ENCODE measurements at places on chromosomes 2 and 18.

GRCh38 chr2:101622210-101623030 is 75.1 kb upstream of the MAP4K4 start:
- no peak for DNase-seq

DNA sequence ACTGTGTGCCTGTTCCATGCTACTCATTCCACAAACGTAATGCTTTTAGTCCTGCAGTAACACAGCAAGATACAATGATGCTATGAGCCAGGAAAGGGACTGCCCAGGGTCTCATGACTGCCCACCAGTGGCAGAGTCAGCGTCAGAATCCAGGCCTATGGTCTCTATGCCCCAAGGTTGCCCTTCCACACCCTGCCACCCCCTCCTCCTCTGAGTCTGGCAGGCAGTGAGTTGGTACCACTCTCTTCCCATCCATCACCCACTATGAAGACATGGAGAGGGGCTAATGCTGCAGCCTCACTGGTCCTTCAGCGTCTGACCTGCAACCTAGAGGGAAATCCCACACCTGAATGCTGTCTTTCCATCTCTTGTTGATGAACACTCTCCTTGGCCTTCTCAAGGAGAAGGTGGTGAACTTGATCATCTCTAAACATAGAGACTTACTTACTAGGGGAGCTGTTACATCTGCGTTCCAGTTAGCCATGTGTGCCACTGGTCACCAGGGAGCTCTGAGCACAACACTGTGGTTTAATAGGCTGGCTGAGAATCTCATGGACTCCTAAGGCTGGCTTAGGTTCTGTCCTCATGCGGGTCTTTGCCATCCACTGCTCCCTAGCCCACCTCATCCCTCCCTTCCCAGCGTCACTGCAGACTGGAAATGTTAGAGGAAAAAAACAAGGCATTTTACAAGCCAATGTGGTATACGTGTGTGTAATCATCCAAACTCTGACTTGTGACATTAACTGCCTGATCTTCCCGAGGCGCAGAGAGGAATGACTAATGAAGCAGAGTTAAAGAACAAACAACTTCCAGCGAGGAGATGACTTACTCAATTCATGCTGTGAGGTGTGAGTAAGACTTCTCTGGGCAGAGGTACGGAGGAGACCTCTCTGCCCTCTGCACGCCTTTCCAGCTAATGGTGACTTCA is 28.8 kb downstream of the STEAP3 start:
- peak; percentile 91 for DNase-seq

DNA sequence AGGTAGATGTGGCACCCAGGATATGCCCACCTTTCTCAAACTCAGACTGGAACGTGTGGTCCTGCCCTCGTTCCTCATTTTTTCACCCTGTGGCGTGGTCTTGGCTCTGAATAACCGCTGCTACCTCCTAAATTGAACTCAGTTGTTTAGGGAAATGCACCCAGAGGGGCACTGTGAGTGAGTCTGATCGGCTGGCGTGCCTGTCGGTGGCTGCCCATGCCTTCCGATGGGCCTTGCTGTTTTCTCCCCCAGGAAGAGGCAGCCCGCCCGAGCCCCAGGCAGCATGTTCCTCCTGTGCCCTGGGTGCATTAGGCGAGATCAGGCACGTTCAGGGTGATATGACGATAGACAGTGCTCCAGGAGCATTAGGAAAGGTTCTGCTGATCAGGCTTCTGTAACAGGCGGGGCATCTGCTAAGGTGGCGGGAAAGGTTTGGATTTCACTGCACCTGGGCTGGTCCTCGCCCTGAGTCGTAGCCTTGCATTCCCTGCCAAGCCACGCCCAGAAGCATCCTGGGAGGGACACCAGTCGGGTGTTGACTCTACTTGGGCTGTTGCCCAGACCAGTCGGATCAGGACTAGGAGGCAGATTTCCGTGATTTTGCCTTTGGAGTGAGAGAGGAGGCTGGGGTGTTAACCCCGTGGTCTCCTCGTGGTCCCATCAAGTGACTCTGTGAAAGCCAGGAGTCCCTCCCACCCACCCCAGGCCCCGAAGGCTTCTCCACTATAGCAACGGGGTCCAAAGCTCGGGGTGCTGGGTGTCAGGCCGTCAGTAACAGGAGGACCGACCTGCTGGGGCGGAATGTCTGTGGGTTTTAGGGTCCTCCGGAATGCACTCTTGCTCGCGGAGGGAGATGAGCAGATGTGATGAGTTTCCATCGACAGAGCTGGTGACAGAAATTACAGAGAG is 75.1 kb downstream of the SH3BP4 start:
- no peak for DNase-seq

DNA sequence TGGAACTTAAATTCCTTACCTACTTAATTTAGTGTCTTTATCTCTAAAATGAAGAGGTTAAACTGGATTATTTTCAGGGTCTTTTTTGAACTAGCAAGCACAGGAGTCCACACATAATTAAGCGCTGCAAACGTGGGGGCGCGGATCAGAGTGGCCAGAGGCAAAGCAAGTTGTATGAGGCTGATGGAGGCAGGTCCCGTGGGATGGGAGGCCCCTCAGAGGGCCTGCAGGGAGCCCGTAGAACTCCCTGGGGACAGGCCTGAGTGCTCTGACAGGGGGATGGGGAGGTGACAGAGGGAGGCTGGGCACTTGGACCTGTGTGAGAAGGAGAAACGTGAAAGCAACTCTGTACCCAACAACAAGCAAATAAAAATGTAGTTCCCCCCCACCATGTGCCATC is 177.8 kb downstream of the ACKR3 start:
- DNase-seq: no peak

DNA sequence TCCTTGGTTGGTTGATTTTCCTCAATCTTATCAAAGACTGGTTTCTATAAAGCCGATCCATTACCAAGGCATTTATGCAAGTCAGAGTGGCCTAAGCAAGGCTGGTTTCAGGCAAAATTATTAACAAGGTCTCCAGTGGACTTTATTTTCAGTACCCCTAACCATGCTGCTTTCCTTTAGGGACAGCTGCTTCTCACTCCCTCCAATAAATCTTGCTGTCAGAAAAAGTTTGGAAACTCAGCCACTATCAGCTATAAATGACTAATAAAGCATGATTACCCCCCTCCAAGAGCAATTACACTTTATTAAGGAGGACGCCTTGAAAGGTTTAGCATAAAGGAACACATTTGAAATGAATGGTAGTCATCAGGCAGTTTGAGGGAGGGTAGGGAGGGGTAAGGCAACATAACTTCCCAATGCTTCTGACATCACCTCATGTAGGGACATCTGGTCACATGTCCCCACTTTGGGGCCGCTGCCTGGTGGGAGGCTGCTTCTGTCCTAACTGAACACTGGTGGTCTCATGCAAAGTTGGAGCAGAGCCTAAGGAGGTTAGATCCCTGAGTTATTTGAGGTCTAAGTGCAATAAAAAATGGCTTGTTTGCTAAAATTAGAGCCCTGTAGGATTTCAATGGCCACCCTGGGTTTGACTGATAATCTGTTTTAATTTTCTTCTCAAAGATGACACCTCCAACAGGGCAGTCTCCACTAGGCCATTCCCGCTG is 58.0 kb upstream of the TMEM178A start:
- DNase-seq: no peak

DNA sequence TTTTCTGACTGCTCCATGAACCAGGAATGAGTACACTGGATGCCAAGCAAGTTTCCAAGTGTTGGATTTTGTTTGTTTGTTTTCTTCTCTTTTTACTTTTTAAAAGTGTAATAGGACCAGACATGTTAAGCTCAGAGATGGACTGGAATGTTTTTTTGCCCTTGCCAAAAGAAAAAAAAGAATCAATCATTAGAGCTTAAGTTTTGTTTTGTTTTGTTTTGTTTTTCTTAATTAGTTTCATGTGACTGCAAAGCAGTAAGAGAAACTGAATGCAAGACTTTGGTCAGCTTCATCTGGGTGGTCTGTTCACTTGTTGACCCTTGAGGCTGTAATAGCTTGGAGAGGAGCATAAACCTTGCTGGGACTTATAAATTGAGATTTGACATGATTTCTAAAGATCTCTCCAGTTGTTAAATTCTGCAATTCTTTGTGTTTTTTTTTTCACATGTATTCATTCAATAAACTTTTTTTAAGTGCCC is 42.4 kb upstream of the SLC1A4 start:
- DNase-seq: no peak

GRCh38 chr2:195741191-195741590 is 84.2 kb downstream of the SLC39A10 start:
- DNase-seq: no peak

GRCh38 chr18:63799189-63799588 is 24.0 kb downstream of the SERPINB7 start:
- no peak for DNase-seq

DNA sequence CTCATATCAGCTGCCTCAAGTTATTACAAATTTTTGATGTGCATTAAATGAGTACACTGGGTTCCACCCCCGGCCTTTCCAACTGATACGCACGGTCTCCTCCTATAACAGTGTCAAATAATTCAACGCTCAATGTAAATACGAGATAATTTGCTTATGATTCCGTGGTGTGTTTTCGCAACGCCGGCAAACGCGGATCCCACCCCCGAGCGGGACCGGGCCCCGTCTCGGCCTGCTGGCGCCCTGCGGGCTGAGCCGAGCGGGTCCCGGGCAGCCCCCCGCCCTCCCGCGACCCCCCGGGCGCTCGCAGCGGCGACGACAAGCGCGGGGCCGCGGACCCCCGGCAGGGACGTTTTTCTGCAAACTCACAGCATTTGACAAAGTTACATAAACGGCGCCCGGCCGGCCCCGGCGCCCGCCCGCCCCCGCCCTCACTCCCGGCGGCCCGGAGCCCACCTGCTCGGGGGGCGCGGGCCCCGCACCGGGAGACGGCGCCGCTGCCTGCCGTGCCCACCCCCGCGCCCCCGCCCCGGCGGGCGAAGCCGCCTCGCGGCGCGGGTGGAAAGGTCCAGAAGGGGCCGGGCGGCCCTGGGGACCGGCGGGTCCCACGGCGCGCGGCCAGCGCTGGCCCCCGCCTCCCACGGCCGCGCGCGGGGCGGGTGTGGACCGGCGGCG is 762 bp downstream of the HDAC4 start:
- no peak for DNase-seq

GRCh38 chr2:19868224-19868623 is 33.6 kb downstream of the TTC32 start:
- DNase-seq: no peak

DNA sequence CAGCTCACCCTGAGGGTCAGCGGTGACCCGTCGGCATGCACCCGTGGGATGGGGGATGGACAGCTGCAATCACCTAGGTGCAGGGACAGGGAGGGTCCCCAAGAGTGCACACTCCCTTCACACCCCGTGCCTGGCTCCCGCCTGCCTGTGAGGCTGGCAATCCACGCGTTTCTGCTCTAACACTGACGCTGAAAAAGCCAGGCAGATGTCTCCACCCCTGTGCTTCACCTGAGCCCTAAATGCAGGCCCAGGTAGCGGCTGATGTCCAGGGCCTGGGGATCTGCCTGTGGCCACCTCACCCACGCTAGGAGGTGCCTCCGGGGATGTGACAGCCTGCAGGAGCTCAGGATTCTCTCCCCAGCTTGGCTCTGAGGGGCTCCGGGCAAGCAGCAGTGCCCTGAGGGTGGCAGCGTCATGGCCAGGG is 212.0 kb upstream of the SALL3 start:
- no peak for DNase-seq

GRCh38 chr2:124211461-124211860 is 186.4 kb downstream of the CNTNAP5 start:
- no peak for DNase-seq

DNA sequence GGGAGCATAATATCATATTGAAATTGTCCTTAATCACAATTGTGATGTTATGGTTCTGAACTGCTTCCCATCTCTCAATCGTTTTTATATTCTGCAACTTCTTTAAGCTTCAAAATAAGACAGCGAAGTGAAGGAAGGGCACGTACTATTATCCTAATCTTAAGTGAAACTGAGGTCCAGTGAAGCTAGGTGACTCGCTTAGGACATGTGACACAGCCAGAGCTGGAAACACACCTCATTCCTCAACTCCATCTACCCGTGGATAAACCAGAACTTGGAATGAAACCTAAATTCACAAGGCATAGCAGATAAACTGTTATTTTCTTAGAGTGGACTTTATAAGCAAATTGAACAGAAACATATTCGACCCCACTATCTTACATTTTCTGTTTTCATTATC is 191.2 kb upstream of the PXDN start:
- DNase-seq: no peak

DNA sequence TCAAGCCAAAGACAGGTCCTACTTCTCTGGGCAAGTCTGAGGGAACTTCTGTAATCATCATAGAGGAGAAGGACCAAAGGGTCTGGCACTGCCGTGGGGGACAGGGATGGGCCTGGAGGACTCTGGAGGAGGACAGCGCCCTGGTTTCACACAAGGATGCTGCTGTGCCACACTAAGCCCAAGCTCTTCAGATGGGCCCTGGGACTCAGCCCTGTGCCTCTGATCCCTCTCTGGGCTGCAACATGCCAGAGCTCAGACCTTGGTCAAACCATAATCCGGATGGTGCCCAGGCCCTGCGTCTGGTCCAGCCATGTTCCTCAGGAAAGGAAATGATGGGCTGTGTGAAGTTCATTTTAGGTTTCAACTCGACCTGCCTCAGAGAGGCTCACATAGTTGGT is 222.0 kb upstream of the COPS8 start:
- no peak for DNase-seq

DNA sequence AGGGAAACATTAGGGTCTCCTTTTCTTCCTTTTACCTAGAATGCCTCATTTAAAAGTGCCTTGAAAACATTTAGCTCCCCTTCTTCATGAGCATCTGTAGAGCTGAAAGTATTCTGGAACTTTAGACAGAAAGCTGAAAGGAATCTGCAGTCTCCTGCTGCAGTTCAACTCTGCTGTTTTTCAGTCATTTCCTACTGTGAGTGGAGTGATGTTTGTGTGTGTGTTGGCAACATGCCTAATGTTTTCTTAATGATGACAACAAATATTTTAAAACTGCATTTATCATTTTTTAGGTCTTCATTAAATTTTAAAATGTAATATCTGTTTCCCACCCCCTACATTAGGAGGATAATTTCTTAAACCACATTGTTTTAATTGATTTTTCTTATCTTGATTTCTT is 66.6 kb downstream of the TWSG1 start:
- DNase-seq: no peak

GRCh38 chr2:214107726-214108125 is 303.1 kb upstream of the VWC2L start:
- DNase-seq: no peak

DNA sequence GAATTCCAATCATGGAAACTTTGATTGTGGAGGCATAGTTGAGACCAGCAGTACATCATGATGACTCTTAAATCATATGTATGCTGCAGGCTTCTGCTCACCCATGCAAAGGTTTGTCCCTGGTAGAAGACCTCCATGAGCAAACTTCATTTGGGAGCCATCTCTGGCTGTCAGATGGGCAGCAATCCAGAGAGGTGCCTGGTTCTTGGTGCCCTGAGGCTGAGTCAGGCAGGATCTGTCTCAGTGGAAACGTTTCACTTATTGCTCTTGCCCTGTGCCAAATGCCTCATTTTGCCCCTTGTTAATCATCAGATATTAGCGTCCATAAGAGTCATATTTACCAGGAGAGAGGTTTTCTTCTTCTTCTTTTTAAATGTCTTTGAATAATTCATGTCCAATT is 151.5 kb upstream of the CELF4 start:
- DNase-seq: no peak

- no peak for DNase-seq
Measured at GRCh38 chr2:227884511-227884947, 13.1 kb downstream of the DAW1 start.

Measured in smooth muscle cell of the brain vasculature (primary cell).